ENCODE measurements at places on chromosomes 13 and 19.

DNA sequence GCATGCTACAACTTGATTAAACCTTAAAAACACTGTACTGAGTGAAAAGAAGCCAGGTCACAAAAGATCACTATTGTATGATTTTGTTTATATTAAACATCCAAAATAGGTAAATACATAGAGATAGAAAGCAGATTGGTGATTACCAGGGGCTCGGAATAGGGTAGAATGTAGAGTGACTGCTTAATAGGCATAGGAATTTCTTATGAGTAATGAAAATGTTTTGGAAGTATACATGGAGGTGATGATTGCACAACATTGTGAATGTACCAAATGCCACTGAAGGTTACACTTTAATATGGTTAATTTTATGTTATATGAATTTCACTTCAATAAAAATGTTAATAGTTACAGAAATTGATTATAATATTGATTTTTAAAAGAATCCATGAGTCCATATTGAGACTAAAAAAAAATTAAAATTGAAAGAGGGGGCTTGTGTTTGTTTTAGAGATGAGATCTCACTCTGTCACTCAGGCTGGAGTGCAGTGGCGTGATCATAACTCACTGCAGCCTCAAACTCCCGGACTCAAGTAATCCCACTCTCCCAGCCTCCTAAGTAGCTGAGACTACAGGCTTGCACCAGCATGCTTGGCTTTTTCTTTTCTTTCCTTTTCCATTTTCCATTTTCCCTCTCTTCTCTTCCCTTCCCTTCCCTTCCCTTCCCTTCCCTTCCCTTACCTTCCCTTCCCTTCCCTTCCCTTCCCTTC, 85.1 kb downstream of the FNDC3A start:
- no peak for DNase-seq

GRCh38 chr13:30679483-30680330, 55.6 kb upstream of the ALOX5AP start:
- no peak for DNase-seq

GRCh38 chr13:45209229-45209628, 8.4 kb upstream of the KCTD4 start:
- no peak for DNase-seq

GRCh38 chr13:100668408-100668807, 6.2 kb downstream of the TMTC4 start:
- DNase-seq = peak; percentile 25

DNA sequence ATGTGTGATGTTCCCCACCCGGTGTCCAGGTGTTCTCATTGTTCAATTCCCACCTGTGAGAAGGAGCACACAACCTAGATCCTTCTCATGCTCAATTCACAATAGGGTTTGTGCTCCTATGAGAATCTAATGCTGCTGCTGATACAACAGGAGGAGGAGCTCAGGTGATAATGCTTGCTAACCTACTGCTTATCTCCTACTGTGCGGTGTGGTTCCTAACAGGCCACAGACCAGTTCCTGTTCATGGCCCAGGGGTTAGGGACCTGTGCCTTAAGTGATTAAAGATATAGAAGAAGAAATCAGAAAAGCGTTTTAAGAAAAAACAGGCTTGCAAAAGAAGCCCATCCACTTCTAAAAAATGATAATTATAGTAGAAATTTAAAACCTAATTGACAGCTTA, 17.5 kb downstream of the DLEU7 start:
- DNase-seq = no peak

GRCh38 chr13:72004784-72005374, 137.9 kb upstream of the DACH1 start:
- peak; percentile 2 for DNase-seq

- no peak for DNase-seq
Measured at GRCh38 chr19:3292958-3293529, 68.6 kb downstream of the CELF5 start.

GRCh38 chr13:39823063-39823713, 167.7 kb downstream of the COG6 start:
- DNase-seq = no peak

DNA sequence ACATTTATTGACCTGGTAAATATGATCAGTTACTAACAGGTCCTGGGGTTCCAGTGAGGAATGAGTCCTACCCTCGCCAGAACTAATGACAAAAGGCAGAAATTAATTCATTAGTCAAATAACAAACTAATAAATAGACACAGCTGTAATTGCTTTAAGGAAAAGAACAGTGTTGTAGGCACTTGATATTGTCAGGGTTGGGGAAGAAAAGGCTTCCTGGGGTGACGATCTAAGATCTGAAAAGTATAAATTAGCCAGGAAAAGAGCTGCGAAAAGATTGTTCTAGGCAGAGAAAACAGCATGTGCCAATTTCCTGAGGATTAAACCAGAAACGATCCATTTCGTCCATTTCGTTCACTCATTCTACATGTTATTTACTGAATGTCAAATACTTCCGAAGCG, 670 bp upstream of the CHAF1A start:
- DNase-seq = no peak

GRCh38 chr13:96632536-96633320, 361.5 kb downstream of the OXGR1 start:
- no peak for DNase-seq

DNA sequence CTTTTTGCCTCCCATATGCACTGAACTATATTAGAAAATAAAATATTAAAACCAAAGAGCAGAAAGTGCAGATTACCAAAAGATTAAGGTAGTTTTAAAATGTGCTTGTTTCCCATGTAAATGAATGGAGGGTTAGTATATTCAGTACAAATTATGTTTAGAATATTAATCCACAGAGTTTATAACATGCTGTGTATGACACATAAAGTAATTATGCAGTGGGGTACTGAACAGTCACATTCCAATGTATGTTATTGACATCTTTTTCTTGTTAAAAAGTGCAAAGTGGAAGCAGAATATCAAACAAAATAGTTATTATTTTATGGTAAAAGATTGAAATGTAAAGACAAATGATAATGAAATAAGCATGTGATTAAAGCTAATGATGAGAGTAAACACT, 79.3 kb downstream of the GPC6 start:
- DNase-seq = no peak

- DNase-seq = no peak
Measured at GRCh38 chr13:28452755-28453154, 42.2 kb downstream of the FLT1 start.

GRCh38 chr13:89857502-89857901, 1490.0 kb upstream of the MIR17HG start:
- no peak for DNase-seq

All from HS-5 (cell line).